Astrocyte (in vitro differentiated cells and primary cell): ENCODE measurements at places on chromosomes 4 and X.

GRCh38 chrX:140343226-140343868 is 161.5 kb downstream of the SOX3 start:
- DNase-seq: peak; percentile 42

DNA sequence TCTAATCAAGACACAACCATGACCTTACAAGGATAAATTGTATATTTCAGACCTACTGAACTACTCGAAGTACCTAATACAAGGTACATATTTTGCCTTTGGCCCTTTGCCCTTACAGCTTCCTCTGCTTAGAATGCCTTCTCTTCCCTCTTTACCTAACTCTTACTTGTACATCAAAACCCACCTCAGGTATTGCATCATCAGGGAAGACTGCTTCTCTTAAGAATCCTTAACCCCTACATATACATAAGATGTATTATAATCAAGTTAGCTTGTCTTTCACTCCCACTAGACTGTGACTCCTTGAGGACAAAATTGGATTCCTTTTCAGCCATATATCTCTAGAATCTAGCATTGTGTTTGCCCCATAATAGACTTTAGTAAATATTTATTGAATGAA is 101.7 kb upstream of the STIM2 start:
- no peak for DNase-seq

DNA sequence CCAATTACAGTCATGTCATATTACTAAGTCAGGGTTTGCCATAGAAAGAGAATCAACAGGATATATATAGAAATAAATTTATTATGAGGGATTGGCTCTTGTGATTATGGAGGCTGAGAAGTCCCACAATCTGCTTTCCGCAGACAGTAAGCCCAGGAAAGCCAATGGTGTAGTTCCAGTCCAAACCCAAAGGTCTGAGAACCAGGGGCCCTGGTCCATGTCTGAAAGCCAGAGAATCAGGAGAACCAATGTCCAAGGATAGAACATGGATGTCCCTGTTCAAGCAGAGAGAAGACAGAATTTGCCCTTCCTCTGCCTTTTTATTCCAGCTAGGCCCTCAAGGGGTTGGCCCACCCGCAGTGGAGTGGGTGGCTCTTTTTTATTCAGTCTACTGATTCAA is 25.6 kb downstream of the FABP2 start:
- DNase-seq: no peak

DNA sequence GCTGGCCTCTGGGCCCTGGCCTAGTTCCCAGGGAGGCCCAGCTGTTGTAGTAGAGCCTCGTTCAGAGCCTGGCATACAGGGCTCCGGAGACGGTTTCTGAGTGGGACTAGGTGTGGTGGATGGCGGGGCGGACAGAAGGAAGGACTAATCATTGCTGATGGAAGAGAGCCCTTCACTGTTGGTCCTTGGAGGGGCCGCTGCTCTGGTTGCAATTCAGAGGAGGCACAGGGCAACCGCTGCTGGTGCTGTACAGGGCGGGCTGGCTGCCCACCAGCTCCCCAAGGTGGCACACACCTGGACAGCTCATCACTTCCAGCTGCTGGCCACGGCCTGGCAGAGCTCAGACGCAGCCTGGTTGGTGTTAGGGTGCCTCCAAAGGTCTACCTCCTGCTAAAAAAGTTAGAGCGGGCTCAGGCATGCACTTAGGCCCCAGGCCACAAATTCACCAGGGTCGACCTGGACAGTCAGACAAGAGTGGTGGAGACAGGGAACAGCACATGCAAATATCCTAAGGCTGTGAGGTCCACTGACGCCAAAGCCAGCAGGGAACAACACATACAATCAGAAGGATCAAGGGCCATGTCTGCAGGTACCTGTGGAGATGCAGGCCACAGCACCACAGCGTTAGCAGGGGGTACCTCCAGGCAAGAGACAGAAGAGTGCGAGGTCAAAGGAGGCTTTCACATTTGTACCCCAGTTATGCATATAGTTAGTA is 7.5 kb upstream of the RNF4 start:
- DNase-seq: no peak

DNA sequence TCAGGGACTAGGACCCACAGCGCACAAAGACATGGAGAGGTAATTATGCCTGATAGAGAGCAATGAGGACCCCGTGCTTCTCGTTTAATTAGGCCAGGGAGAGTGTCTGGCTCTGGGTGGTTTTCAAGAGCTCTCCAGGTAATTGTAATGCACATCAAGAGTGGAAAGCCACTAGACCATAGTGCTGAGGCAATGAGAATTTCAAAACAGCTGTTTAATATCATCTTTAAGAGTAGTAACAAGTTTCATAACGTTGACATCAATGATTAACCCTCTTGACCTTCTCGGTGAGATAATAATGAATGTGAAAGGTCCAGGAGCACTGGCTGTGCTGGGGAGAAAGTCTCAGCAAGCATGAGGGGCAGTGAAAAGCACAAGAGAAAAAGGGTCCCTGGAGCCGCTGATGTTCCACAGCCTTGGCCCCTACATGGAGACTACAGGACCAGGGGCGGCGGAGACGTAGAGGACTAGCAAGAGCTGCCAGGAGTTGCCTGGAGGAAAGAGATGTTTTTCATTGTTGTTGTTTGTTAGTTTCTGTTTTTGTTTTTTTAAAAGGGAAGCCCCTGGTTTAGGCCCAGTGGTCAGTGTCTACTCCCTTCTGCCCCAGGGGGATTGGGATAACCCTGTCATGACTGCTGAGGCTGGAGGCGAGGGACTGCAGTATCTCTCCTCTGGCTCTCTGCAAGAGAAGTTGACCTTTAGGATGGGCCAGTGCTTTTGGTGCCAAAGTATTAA is 14.8 kb upstream of the CXCR3 start:
- no peak for DNase-seq

- no peak for DNase-seq
These were observed 105.9 kb downstream of the OR13H1 start for GRCh38 chrX:131649741-131650140.

GRCh38 chr4:76095568-76095967 is 21.1 kb downstream of the ART3 start:
- no peak for DNase-seq

DNA sequence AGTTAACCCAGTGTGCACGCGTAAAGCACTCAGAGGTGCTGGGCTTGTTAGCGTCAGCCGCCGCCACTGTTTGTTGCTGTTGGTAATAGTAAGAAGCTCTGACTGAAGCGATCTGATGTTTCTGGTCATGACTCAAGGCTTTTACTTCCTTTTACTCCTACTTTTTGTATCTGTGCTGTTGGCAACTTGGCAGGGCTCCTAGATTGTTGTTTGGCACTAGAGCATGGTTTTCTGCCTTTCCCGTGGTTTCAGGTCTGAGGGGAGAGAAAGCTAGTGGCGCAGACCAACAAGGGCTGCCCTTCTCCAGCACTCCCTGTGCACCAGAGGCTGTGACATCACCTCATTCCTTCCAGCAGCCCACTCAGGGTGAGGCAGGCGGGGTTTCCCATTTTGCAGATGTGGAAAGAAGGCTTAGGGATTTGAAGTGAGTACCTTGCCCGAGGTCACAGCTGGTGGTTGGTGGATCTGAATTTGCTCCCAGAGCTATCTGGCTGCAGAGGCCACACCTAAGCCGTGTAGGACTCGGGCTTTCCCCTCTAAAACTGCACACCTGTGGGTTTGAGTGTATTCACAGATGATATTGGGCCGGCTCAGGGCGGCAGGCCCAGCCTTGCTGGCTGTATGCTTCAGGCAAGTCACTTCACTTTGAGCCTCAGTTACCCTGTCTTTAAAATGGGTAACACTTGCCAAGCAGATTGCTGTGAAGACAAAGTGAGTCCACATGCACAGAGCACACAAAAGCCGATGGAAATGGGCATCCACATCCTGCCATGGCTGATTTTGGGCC is 51.2 kb upstream of the TADA2B start:
- peak; percentile 94 for DNase-seq

DNA sequence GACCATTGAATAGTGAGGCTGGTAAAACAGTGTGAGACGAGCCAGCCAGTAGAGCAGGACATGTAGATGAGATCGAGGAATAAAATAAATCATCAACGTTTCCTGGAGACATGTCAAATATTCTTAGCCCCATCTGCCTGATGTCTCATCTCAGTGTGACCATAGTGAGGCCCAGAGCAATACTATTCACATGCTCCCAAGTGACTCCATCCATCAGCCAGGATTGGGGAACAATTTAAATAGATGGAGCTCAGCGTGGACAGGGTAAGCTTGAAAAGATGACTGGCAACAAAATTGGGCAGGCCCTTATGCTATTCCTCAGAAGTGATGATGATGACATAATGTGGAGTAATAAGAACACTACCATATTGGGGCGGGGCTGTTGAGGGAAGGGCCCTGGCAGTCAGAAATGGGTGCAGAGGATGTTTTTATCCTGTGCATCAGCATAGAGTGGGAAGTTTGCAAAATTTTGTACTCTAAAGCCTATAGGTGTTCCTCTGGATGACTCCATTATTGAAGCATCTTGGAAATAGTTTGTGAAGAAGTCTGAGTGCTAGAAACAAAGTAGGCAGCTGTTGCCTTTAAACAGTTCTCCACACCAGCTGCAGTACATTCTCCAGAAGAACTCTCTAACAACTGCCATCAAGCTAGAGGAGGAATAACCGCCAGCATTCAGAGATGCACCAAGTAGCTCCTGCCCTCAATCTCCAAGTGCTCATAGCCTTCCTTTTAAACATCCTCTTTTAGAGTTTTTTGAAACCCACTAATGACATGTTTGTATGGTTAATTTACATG is 333.0 kb downstream of the DCHS2 start:
- no peak for DNase-seq
